ENCODE measurements at places on chromosomes 3 and 15. TPM values are rescaled to one million over a fixed set of nuclear protein-coding genes. Genes with fewer than 3 reads are reported as not detected.

TWF2 gene
- total RNA-seq, result 46.8 TPM

LRRK1 gene
- total RNA-seq, result 12.1 TPM

SLCO2A1 gene
- 7.8 TPM for total RNA-seq

TRAT1 gene
- not detected for total RNA-seq

NLGN1 gene
- 24.4 TPM for total RNA-seq

LIPH gene
- total RNA-seq, result 0.31 TPM

TBCCD1 gene
- total RNA-seq, result 8.8 TPM

ATOSA gene
- total RNA-seq, result 48.0 TPM

SAMMSON gene
- total RNA-seq, result 5.7 TPM

CXCR6 gene
- not detected for total RNA-seq

CHRM5 gene
- not detected for total RNA-seq

ZNF385D gene
- total RNA-seq, result 17.9 TPM

LRRN1 gene
- total RNA-seq, result 1.1 TPM

ECE2 gene
- total RNA-seq, result 0.62 TPM

TM4SF4 gene
- 3.2 TPM for total RNA-seq

GALNT15 gene
- total RNA-seq, result 155 TPM

C3orf18 gene
- total RNA-seq, result 42.8 TPM

CD80 gene
- not detected for total RNA-seq

SEMA5B gene
- 0.69 TPM for total RNA-seq

SPRED1 gene
- 16.2 TPM for total RNA-seq

CCDC39 gene
- total RNA-seq, result not detected

CD200R1L gene
- total RNA-seq, result not detected

IGSF11 gene
- 2.0 TPM for total RNA-seq

AMIGO3 gene
- total RNA-seq, result not detected

IREB2 gene
- total RNA-seq, result 18.5 TPM

GMNC gene
- not detected for total RNA-seq

AMT gene
- total RNA-seq, result 0.32 TPM

LMAN1L gene
- not detected for total RNA-seq

RARRES1 gene
- 24.5 TPM for total RNA-seq

CCR3 gene
- not detected for total RNA-seq

TRH gene
- total RNA-seq, result not detected

NIT2 gene
- total RNA-seq, result 25.4 TPM

Data from gastroesophageal sphincter (tissue), 4 donors.